ENCODE measurements at places on chromosomes 5 and 9.

DNA sequence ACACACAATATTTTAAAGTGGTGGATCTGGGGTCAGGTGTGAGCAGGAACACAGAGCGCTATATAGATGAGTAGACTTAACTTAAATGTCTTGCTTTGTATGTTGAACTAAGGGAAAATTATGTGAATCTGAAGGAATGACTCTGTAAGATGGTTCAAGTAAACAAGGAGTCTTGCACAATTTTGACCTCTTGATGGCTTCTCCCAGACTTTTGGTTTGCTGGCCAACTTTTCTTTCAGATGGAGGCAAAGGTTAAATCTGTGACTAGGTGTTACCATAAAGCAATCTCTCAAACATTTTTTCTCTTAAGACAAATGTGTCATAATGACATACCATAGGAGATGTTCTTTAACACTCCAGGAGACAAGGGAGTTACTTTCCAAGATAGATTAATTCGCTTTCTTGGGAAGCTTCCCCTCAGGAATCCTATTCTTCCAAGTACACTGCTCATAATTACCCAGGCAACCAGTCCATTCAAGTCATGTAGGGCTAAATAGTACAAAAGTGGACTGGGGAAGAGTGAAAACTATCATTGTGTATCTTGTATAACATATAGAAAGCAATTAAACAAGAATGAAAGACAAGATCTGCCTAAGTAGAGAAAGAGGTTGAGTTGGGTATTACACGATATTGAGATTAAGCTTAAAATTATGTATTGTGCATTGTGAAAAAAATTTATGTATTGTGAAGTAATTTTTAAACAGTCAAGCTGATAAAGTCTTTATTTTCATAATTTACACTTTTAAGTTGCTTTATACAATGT, 60.3 kb upstream of the SLC27A6 start:
- H3K27ac ChIP-seq: no peak overlapping the region
- H3K4me1 ChIP-seq: peaks cover 11% of the 10 kb centered on the region
- no peak for DNase-seq
- no peaks in the 10 kb centered on the region for H3K27me3 ChIP-seq

- no peak overlapping the region for H3K4me3 ChIP-seq
- no peak overlapping the region for H3K27ac ChIP-seq
- peaks cover 33% of the 10 kb centered on the region for H3K27me3 ChIP-seq
These were observed 27.2 kb upstream of the MED10 start for GRCh38 chr5:6405591-6405990.

GRCh38 chr9:134560206-134560605, 81.4 kb upstream of the COL5A1 start:
- H3K27me3 ChIP-seq: no peaks in the 10 kb centered on the region
- H3K4me1 ChIP-seq: peaks cover under 1% of the 10 kb centered on the region
- no peak overlapping the region for H3K4me3 ChIP-seq
- no peaks in the 10 kb centered on the region for H3K36me3 ChIP-seq

GRCh38 chr5:143008809-143009521, 238.8 kb downstream of the ARHGAP26 start:
- no peaks in the 10 kb centered on the region for H3K27me3 ChIP-seq
- H3K4me3 ChIP-seq: no peak overlapping the region
- peak overlapping the region; percentile 0 for H3K27ac ChIP-seq
- peaks cover 1% of the 10 kb centered on the region for H3K36me3 ChIP-seq
- no peak for DNase-seq

Measured in esophagus muscularis mucosa (tissue), 4 donors.